Activated CD4-positive, alpha-beta T cell treated with anti-CD3 and anti-CD28 coated beads, Interleukin-10, Interleukin-2, amounts not matched to agents 100 ng/mL and 50 ng/mL, durations not matched to agents 16 hours and 8 hours (primary cell): ENCODE measurements at places on chromosomes 3 and 15.

DNA sequence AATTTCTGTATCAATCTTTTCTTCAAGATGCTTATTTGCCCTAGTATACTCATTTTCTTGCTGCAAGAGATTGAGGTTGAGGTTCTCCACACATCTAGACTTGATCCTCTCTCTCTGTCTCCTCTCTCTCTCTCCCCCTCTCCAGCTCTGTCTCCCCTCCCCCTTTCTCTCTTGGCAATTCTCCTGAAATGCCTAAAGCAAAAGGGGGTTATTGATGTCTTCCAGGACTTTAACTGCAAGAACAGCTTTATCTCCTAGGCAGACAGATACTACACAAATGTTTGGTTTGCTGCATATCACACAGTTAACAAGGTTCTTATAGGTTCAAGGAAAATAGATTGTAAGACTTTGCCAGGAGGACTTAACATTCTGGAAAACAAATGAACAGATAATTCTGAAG, 52.1 kb downstream of the TMEM212 start:
- no peak for DNase-seq

DNA sequence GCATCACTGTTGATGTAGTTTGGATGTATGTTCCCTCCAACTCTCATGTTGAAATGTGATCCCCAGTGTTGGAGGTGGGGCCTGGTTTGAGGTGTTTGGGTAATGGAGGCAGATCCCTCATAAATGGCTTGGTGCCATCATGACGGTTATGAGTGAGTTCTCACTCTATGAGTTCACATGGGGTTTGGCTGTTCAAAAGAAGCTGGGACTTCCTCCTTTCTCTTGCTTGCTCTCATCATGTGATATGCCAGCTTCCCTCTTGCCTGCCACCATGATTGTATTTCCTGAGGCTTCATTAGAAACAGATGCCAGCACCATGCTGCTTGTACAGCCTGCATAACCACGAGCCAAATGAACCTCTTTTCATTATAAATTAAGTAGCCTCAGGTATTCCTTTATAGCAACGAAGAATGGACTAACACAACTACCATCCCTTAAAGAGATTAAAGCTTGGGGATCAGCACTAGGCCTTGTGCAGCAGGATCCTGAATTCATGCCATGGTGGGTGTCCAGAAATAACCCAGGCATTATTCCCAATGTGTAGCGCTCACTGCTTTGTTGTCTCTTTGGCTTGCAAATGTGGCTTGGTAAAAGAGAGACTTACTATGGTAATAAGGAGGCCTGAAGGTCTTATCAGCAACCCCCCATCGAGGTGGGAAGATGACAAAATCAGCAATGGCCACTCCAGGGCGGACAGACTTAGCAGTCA, 41.9 kb downstream of the NDUFB4 start:
- DNase-seq: no peak

DNA sequence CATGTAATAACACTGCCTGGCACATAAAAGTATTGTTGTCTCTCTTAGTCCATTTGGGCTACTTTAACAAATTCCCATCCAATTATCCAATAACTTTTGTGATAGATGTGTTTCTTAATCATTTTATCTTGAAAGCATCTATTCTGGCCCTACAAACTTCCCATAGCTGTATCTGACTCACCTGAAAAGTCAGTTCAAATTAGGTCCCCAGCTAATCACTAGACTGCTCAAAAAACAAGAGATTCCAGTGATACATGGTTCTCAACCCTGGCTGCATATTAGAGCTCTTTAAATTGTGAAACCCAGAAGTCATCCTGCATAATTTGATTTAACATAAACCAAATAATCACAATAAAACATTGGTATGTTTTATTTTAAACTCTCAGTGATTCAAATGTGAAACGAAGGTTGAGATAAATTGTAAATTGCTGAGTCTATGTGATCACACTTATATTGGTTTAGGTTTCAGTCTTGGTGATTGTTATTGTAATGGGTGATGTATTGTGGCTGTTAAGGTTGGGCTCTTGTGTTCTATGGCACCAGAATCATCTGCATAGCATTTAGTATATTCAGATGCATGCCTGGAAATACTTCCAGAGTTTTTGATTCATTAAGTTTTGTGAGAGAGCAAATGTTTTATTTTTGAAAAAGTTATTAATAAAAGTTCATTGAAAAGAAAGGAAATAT, 268.9 kb upstream of the KCNMB2 start:
- no peak for DNase-seq

GRCh38 chr3:169980055-169980454, 13.4 kb downstream of the SEC62 start:
- DNase-seq: no peak

GRCh38 chr3:29850641-29851040, 569.8 kb downstream of the RBMS3 start:
- no peak for DNase-seq

GRCh38 chr3:108524537-108524936, 14.1 kb upstream of the MYH15 start:
- no peak for DNase-seq

DNA sequence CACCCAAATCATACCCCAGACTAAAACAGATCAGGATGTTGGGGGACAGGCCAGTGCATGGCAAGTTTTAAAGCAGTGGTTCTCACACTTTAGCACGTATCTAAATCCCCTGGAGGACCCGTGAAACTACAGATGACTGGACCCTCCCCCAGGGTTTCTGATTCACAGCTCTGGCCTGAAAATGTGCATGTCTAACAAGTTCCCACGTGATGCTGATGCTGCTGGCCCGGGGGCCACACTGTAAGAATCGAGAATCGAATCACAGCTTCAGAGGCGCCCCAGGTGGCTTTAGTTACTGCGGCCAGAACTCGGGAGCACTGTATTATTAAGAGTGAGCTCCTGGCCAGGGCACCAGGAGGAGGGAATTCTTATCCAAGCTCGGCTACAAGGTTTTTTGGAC, 11.6 kb downstream of the ADAMTS17 start:
- DNase-seq: peak; percentile 23

DNA sequence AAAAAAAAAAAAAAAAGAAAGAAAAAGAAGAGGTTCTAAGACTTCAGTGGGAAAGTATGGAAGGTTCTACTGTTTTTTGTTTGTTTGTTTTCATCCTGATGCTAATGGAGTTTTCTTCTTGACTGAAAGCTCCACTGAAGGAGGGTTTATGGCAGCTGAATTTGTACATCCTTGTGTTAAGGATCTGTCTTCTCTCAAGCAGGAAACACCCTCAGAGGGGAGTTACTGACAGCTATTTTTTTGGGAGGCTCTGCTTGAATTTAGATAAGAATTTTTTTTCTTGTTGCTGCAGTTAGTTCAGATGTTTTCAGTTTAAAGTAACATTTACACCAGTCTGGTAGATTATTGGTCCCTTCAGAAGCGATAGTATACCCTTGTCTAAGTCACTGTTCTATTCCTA, 325.3 kb downstream of the ROBO2 start:
- DNase-seq: no peak

- DNase-seq: no peak
These were observed 462.4 kb upstream of the THBS1 start for GRCh38 chr15:39118510-39118909.

- DNase-seq: no peak
These were observed 553.1 kb upstream of the CBLB start for GRCh38 chr3:106421909-106422308.

GRCh38 chr3:110743984-110744383, 327.6 kb upstream of the NECTIN3 start:
- no peak for DNase-seq

DNA sequence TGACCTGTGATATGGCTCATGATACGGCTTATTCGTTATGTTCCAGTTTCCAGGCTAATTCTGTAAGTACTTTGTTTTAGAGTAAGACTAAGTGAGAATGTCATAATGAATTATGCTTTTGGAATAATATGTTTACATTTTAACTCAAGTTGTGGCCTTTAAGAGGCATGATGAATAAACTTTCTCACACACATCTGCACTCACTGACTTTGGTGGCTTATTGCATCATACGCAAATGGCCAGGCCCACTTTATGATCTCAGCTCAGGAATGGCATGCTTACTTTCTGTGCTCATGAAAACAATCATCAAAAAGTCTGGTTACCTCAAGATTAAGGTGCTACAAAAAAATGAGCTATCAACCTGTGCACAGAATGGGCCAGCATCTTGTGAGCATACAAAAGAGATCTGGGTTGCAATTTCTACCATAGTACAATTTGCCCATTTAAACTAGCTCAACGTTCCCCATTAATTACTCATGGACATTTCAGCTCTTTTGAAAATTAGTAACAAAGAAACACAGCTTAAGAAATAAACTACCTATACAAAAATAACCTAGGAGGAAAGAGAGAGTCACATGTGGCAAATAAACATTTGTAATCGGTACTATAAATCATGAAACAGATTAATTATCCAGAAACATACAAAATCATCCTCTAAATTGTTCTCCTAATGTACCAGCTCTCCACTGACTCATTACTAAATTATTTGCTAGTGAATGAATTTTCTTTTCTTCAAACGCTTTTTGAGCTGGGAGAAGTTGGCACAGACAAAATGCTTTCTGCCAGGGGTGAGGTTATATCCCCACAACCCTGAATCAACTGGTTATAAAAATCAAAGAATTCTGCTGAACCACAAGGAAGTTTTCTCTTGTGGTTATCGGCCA, 439.0 kb upstream of the ADAMTS9 start:
- no peak for DNase-seq

GRCh38 chr15:51053571-51053970, 41.1 kb downstream of the TNFAIP8L3 start:
- no peak for DNase-seq

GRCh38 chr15:65954289-65954741, 85.0 kb downstream of the RAB11A start:
- DNase-seq: no peak

GRCh38 chr3:45772341-45773035, 23.8 kb downstream of the SLC6A20 start:
- peak; percentile 10 for DNase-seq

- no peak for DNase-seq
These were observed 33.1 kb downstream of the ASB7 start for GRCh38 chr15:100635406-100636071.

DNA sequence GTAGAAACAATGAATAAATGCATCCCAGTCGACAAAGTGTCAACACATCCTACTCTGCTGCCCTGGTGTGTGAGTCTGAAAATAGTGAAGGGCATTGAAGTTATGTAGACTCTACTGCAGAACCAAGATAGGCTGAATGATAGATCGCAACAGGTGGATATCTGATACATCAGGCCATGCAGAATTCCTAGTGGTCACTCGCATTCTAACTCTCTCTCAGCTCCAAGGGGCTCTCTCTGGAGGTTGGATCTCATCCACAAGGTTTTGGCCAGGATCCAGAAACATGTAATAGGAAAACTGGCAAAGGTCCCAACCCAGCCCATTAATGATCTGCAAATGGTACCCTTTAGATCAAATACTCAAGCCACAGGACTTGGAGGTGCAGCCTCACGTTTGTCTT, 514.1 kb downstream of the MAGI1 start:
- DNase-seq: no peak

GRCh38 chr3:140843656-140844055, 98.0 kb upstream of the SLC25A36 start:
- DNase-seq: no peak

DNA sequence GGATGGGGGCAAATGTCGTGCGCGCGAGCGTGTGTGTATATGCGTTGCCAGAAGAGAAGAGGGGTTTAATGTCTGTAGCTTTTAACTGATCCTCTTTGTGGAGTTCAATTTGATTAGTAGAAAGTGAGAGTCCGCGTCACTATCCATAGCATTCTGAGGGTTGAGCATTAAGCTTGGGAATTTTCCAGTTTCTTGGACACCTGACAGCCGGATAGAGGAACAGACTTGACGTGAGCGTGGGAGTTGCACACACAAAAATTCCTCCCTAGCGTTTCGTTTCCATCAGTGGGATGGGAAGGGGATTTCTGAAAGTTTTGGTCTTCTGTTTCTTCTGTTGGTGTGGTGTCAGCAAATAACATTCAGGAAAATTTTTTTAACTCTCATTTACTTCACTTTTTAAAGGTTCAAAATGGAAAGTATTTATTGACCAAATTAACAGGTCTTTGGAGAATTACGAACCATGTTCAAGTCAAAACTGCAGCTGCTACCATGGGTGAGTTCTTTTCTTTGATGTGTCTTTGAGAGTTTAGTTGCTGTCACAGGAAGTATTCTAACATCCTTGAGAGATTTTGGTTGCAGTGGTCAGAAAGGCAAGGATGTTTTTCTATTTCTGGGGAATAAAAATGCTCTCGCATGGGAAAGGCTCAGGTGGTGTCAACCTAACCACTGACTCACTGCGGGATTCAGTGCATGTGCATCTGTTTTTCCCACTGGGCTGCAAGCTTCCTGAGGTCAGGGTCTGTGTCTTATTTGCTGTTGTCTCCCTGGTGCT, 841 bp downstream of the POGLUT1 start:
- DNase-seq: peak; percentile 10

DNA sequence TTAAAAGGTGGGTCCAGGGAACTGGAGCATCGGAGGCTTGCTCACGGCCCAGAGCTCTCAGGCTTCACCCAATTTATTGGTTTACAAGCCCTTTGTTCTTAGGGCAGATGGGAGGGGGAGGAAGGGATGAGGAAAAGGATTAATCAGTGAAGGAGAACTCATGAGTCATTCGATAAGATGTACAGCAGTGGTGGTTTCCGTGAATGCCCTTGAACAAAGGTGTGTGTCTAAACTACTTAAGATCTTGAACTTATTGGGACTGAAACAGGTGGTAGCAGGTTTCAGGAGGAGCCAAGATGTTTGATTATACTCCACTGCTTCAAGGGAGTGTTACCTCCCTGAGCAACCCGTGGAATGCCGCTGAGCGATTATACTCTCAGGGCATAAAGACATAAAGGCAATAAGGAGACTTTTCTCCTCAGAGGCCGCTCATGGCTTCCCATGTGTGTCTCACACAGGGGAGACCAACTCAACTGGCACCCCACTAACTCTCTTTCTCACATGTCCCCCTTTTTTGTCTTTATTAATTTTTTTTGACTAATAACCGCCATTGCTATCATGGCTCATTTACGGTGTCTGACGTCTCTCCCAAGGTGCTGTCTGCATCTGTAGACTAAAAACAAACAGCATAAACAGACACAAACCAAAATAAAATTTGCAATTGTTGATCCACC, 17.3 kb upstream of the SLC28A2 start:
- DNase-seq: no peak

DNA sequence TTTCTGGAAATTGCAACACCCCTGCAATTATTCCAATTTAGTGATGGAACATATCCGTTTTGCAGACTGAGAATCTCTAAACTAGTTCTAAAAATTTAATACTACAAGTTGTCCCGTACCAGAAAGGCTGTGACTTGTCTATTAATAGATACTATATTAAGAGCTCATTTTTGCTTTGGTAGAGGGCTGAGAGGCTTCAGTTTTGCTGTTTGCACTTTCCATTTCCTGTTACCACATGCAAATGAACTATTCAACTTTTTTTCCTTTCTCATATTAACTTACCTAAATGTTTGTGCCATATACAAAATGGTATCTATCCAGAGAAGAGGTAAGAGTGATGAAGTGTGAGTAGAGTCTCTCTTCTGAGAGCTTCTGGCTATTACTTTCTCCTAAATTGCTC, 101.5 kb upstream of the CRBN start:
- no peak for DNase-seq

GRCh38 chr3:23712656-23713559, 92.8 kb upstream of the UBE2E1 start:
- DNase-seq: no peak
